Stimulated activated CD4-positive, alpha-beta T cell treated with anti-CD3 and anti-CD28 coated beads, Interleukin-4, amount 100 ng/mL, for 1 hour (primary cell): ENCODE measurements at places on chromosomes 6 and 20.

DNA sequence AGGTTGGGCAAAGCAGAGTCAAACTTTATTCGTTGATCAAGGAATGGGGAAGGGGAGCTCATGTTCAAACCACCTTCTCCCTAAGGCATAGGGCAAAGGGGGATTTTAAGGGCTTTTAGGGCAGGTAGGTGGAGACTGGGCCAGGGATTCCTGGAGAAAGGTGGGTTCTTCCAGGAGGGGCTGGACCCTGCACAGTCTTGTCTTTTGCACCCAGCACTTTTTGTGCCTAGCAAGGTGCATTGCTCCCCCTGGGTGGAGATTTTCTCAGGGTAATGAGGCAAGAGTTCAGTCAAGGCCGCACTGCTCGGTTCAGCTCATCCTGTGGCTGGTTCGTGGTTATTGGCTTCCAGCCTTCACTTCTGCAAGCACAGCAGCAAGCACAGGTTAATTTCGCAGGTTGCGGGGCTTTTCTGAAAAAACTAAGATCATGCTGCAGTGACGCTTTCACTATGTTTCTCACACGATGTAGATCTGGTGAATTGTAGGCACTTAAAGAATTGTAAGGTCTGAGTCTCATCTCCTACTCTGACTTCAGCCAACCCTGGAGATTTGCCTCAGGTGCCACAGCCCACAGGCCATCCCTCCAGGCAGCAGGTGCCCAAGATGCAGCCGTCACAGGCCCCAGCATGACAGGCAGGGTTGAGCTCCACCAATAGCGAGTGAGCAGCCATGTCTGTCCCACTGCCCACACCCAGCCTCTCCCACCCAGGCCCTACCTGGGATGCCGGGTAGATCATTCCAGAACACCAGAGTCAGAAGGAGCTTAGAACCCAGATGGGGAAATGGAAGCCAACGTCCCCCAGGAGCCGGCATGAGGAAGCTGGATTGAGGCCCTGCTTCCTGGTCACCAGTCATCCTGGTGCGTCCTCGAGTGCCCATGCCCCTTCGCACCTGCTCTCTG, 37.1 kb downstream of the SUN5 start:
- DNase-seq: peak; percentile 34

DNA sequence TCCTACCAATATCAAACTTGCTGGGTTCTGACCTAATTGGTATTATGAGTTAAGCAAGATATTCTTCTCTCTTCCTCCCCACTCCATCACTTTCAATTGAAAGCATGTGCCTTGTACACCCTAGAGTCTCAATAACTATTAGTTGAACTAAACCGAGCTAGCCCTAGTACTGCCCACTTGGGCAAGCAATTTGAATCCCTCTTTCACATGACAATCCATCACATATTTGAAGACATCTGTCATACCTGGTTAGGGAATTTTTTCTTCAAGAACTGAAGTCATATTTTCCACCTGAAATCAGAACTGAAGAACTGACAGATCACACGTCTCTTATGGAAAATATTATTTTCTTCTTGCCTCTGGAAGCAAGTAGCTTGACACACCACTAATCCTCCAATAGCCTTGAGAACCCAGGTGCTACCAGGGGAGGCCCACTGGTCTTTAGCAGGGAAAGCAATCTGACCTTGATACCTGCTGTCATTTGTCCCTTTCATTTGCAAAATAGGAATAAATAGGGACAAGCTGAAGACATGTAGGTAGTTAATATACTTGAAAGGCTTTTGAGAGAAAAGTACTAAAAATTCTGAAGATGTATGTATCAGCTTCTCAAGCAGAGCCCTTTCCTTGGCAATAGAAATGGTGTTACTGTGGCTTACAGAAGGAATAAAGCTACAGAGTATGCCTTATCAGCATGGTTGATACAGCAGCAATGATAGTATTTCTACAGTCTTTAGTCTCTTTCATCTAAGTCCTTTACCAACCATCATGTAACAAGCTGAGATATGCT, 71.4 kb downstream of the GJA10 start:
- no peak for DNase-seq

GRCh38 chr6:136208783-136209182, 41.3 kb downstream of the MTFR2 start:
- no peak for DNase-seq

DNA sequence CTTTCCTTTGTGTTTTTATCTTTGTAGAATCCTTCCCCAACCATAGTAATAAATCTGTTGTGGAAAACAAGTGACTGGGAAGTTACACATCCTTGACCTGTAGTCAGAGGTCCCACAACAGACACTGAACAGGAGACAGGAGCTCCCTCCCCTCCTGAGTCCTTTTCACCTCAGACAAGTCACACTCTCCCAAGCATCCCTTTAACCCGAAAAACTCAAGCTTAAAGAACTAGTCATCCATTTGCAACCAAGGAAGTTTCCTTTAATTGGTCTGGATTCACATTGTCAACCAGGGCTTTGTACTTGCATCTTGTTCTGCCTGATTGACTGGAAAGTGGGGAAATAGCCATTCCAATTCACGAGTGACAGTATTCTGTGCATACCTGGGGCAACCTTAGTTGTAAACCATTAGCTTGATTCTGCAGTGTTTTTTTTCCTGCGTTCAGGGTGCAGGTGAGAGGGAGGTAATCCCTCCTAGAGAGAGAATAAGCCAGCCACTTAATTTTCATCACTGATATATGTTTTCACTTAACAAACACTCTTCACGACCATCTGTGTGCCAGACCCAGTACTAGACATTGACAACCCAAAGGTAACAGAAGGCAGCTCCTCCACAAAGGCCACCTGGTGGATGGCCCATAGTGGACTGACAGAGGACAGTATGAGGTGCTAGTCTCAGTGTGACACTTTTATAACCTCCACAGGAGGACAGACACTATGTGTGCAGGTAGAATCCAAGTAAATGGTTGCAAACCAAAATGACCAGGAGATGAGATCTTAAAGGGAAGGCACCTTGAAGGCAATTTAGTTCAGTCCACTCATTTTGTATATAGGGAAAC, 112.4 kb downstream of the SLX4IP start:
- DNase-seq: no peak

DNA sequence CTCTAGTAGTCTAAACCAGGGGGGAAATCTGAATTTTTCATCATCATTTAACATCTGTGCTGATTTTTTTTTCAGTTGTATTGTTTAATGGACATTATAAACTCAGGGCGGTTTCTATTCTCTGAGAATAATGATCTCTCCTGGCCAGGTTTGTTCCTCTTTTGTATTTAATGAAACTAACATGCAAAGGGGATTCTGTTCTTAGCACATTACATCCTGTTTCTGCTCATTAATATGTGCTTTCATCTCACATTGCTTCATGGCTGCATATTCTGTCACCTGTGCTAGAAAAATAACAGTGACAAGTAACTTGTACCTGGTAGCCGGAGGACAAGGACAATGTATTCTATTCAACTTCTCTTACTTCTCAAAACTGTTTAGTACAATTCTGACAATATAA, 806 bp downstream of the HLA-DOB start:
- no peak for DNase-seq

GRCh38 chr6:69593706-69594105, 203.1 kb downstream of the LMBRD1 start:
- DNase-seq: no peak

- no peak for DNase-seq
Measured at GRCh38 chr20:1187605-1188171, 2.9 kb upstream of the TMEM74B start.

DNA sequence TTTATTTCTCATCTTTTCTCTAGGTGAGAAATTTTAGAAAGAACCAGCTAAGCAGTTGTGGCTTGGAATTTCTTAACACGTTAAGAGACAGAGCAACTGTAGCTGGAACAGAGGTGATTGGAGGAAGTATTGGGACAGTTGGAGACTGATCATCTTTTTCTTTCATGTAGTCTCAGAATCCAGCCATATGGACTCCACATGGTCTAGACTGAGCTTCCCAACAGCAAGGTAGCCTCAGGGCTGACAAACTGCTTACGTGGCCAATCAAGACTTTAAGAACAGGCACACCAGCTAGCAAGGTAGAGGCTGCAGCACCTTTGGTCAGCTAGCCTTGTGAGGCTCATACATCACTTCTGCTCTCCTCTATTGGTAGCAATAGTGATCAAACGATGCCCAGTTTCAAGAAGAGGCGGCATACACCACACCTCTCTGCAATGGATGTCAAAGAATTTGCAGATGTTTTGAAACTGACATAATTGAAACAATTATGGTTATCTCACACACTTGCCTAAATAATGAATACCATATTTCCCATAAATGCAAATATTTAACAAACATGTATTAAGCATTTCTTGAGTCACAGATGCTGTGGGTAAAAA, 590.5 kb upstream of the SLC35B3 start:
- DNase-seq: no peak

GRCh38 chr6:80434691-80435350, 328.4 kb downstream of the BCKDHB start:
- no peak for DNase-seq

DNA sequence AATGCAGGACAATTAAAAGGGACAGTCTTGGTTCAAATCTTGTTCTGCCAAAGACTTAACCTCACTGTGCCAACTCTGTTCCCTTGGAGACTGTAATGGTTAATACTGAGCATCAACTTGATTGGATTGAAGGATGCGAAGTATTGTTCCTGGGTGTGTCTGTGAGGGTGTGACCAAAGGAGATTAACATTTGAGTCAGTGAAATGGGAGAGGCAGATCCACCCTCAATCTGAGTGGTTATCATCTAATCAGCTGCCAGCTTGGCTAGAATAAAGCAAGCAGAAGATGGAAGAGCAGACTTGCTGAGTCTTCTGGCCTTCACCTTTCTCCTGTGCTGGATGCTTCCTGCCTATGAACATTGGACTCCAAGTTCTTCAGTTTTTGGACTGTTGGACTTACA, 474.4 kb downstream of the CD83 start:
- no peak for DNase-seq

GRCh38 chr6:95544517-95545225, 32.7 kb upstream of the MANEA start:
- no peak for DNase-seq

- peak; percentile 22 for DNase-seq
Measured at GRCh38 chr6:21587961-21588480, 5.5 kb upstream of the SOX4 start.

DNA sequence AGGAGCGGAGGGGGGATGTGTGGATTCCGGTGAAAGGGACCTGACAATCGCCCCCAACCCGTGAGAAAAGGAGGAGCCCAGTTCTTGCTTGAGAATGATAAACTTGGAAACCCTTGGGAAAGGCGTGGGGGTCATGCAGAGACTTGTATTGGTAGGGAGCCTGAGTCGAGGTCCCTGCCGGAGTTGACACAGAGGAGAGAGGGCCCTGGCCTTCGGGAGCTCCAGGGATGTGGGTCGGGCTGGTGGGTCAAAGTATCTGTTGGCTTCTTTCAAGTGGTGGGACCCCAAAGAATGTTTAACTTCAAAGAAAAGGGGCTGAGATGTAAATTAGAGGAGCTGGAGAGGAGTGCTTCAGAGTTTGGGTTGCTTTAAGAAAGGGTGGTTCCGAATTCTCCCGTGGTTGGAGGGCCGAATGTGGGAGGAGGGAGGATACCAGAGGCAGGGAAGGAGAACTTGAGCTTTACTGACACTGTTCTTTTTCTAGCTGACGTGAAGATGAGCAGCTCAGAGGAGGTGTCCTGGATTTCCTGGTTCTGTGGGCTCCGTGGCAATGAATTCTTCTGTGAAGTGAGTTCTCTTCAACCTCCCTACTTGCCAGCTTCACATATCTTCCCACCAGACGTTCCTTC, 571 bp downstream of the CSNK2B start:
- DNase-seq: no peak

DNA sequence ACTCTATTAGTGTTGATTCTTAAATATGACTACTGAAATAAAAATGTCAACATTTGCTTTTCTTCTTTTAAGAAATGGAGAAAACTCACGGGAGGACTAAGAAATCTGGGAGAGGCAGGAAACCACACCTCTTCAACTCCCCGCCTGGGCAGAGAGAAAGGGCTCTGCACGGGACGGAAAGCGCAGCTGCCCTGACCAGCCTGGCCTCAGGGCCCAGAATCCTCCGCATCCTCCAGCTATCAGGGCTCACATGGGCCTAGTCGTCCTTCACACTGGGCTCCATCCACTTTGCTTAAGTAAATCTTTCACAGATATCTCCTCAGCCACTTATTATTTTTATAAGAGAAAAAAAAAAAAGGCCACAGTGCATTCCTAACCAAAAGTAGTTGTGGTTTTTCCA, 215.1 kb downstream of the TBXT start:
- no peak for DNase-seq

GRCh38 chr20:56826705-56827665, 197.9 kb downstream of the TFAP2C start:
- DNase-seq: no peak

GRCh38 chr6:147787417-147787816, 278.9 kb downstream of the SAMD5 start:
- DNase-seq: no peak

DNA sequence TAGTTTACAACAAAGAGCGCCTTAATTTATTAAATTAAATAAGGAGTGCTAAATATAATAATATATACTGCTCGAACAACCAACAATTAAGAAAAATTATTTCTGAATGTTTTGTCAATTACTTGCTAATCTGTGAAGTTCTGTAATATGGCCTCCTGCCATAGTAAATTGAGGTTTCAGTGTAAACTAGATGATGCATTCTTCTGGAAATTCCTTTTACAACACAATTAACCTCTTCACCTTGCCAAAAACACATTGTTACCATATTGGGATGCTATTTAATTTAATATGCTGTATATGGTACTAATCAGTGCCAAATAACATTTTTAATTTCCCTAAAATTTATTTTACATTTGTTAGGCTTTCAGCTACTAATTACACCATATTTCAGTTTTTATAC, 808.4 kb upstream of the CITED2 start:
- DNase-seq: no peak

DNA sequence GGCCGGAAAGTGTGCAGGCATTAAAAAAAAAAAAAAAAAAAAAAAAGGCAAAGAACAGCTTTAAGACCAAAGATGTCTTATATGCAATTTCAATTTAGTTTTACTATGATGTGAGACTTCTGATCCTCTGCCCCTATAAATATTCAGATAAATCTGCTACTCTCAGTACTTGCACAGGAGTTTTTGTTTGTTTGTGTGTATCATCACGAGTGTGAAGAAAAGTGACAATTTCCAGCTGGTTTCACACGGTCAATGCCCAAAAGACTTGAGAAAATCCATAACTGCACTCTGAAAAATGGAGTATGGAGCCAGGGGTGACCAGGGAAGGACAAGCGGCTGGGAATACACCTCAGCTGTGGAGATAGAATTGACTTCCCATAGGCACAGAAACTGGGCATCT, 757.7 kb downstream of the C6orf118 start:
- no peak for DNase-seq
